CD4-positive, alpha-beta T cell treated with Interleukin-12 subunit alpha and Interleukin-12 subunit beta, for 1 hour (primary cell): ENCODE measurements at places on chromosomes 1 and 21.
A peak's percentile ranks its signal among the peaks of the same experiment; 100 is the strongest.

- no peak for DNase-seq
Measured at GRCh38 chr1:85461216-85461918, 3.6 kb downstream of the DDAH1 start.

DNA sequence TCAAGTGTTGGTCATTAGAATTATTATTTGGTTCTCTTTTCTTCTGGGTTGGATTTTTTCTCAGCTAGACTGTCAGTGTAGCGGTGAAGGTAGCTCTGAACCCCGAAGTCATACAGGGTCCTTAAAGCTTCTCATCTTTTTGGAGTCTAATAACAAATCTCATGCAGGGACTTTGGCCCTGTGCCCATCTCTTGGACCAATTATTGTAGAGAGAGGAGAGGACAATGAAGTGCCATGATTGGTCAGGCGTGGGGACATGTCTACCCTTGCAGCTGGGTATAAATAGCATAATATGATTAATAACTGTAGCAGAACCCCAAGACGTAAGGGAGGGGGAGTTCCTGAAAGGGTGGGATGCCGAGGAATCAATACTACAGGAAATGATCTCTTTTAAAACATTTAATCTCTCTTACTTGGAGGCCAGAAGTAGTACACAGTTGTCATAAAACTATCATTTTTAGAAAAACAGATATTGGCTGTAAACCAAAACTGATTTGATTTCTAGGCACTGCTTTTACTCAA is 8.8 kb downstream of the MAGI3 start:
- DNase-seq: no peak

DNA sequence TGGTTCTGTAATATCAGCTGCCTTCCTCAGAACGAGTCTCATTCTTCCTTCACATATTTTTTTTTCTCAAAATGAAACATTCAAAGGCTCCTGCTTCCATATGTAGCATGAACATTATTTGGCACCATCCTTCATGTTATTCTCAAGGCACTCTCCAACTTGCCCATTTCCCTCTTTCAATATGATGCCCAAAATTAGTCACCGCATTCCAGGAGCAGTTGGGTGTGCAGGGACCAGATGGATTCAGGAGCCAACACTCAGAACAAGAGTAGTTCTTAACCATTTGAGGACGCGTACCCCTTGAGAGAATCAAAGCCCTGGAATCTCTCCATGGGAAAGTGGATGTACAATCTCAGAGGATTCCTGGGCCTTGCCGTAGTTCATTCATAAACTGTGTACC is 50.3 kb downstream of the KCNK1 start:
- DNase-seq: no peak

DNA sequence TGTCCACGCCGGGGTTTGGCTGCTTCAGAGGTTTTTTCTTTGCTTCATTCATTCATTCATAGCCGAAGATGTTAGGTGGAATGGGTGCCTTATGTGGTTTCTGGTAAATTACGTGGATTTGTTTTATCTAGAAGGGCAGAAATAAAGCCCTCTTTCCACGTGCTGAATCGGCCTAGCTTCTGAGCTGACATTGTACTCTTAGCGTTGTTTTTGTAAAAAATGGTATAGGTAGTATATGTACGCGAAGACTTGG is 1.5 kb downstream of the GALNT2 start:
- no peak for DNase-seq

DNA sequence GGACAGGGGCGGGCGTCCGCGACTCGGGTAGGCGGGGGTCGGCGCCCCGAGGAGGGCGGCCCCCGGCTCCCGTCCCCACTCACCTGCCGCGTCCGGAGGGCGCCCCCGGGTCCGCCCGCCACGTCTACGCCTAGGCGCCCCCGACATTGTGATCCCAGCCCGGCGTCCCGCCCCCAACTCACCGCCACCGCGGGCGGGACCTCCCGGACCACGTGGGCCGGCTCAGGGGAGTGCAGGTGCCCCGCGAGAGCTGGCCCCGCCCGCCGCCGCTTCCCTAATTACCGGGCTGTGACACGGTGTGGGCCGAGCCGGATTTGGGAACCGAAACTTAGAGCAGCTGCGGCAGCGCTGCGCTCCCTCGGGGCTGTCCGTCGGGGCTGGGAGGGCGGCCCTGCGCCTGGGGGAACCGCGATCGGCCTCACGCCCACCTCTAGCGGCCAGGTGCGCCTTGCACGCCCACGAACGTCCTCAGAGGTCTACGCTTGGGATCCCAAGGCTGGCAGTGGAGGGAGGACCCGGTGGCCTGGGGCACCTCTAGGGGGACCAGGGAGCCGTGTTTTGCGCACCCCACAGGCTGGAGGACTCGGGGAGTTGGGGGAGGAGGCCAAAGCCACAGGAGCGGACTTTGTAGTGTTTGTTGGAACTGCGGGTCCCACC is 521 bp upstream of the NADK start:
- DNase-seq: peak; percentile 86

- DNase-seq: no peak
Measured at GRCh38 chr1:166129006-166129405, 37.8 kb downstream of the FAM78B start.

DNA sequence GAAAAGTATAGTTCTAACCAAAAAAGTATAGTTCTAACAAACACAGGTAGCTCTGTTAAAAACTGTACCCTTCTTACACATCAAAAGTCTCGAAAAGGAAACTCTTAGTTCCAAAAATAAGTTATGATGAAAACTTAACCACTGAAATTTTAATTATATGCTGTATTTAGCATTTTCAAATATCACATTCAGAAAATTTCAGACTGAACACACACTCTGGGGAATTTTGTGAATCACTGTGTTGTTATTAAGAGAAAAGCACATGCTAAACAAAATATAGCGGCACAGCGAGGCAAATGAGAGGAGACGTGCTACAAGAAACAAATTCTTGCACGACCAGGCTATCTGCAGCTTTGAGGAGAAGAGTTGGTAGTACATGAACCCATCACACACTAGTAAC is 30.4 kb downstream of the VAV3 start:
- DNase-seq: no peak

GRCh38 chr1:46197560-46197963 is 672 bp downstream of the POMGNT1 start:
- no peak for DNase-seq

GRCh38 chr21:46608672-46609111 is 3.8 kb upstream of the S100B start:
- no peak for DNase-seq

GRCh38 chr1:8956461-8957349 is 11.0 kb downstream of the CA6 start:
- no peak for DNase-seq

DNA sequence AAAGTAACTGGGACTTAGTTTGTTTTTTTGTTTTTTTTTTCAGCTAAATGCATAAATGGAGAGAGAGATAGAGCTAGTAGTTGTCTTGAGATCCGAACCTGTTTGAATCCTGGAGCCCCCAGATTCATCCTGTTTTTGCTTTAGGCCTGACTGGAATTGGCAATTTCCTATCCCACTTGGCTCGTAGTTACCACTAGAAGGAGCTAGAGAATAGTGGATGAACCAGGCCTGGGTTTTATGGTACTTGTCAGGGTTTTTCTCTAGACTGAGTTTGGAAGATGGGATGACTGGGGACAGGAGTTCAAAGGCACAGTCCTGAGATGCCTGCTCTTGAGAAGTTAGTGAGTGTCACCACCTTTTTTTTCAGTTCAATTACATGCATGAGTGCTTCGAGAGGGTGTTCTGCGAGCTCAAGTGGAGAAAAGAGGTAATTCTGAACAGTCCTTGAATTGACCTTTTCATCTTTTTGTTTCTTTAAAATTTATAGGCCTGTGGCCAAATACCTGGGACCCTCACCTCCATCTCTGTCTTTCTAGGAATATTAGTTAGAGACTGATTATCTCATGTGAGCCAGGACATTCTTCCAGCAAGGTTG is 23.4 kb downstream of the CELF3 start:
- DNase-seq: no peak

DNA sequence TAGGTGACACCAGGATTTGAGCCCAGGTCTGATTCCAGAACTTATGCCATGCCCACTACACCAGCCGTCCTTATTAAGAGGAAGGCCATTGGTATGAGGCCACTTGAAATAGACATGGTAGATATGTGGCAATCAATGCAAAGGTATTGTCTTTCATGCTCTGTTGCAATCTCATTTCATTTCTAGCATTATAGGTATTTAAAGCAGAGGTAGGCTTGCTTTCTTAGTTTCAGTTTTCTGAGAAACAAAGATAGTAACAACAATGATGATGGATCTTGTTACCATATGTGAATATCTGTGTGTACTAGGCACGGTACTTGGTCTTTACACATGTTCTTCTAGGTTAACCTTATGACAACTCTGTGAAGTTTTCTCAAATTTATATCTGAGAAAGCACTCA is 113.1 kb downstream of the FGGY start:
- DNase-seq: no peak

- no peak for DNase-seq
Measured at GRCh38 chr21:28882345-28882744, 110.3 kb downstream of the LTN1 start.

DNA sequence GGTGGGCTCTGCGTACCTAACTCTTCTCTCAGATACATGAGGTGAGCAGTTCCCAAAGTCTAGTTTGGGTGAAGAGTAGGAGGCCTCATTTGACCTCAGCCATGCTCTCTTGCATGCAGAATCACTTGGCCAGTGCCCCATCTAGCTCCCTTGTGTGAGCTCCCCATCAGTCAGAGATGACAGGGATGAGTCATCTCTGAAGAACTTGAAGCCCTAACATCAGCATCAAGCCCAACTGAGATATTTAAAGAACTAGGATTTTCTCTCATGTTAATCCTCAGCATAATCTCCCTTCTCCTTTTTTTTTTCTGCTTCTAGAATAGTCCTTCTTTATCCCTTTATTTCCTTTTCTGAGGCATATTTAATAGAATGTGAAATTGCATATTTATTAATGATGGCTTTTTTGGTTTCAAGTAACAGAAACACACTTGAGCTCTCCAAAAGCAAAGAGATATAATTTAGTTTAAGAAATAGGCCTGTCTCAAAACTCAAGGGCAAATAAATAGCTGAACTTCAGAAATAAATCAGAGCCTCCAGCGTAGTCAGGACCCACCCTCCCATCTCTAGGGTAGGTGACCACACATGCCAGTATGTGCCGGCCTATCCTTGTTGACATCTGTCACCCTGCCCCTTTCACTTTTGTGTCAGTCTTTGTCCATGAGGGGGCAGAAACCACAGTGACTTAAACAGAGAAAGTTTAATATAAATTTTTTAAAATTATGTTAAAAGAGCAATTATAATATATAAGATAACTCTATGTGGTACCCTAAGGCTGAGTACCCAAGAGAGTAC is 112.3 kb downstream of the TSEN15 start:
- DNase-seq: no peak

DNA sequence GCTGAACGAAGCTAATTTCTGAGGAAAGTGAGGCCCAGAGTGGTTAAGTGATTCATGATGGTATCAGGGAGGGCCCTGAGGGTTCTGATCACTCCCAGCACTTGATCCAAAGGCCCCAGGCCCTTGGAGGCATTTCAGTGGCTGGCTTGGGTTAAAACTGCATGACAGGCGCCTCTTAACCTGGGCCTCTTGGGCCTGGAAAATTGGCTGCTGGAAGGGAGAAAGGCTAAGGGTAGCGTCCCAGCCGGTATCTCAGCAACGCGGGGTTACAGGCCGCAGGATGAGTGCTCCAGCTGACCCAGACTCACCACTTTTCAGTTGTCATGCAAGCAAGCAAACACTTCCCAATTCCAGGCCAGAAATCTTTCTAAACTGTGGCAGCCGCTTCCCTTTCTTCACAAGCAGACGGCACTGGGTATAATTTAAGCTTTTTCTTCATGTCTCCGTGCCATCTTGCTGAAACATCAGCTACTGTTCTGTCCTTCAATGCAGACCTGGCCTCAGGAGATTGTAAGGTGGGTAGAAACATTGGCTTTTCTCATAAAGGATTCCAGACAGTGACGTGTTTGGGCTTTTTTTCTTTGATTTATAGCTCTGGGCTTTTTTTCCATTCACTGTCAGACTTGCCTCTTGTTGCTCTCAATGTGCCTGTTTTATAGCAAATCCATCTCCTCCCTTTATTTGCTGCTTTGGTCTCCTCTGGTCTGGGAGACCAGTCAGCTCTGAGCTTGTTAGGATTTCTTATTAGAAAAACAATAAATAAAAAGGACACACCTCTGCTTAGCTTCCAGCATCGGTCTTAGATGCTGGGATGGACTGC is 229.1 kb downstream of the KCNJ6 start:
- no peak for DNase-seq

- no peak for DNase-seq
Measured at GRCh38 chr1:232868793-232869491, 63.7 kb downstream of the MAP10 start.

- no peak for DNase-seq
Measured at GRCh38 chr1:210340311-210340710, 11.6 kb downstream of the HHAT start.

DNA sequence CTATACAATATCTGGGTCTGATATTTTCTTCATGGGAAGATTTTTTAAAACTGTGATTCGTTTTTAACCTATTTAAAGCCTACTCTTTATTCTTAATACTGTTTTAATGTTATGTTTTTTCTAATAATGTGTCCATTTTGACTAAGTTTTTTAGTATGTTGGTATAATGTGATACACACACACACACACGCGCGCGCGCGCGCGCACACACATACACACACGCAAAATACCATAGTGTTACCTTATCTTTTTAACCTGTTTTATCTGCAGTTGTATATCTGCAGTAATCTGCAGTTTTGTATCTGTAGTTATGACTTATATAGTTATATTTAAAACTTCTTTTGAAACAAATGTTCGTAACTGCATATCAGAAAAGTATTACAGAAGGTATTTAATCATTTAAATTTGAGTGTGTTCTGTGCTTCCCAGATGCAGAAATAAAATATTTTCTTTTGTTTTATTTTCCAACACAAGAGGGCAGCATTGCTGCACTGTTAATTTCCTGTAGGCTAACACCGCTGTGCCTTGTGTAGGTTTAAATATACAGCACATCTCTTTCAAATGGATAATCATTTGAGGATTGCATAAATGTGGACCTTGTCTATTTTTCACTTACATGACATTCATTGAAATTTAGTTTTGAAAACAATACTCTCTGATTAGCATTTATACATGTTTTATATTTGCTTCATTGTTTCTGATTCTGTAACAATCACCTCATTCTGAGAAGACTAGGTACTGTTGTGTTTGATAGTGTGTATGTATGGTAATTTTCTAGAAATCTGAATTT is 166.1 kb downstream of the PDE4B start:
- DNase-seq: peak; percentile 69

GRCh38 chr21:33655588-33656221 is 13.4 kb downstream of the ITSN1 start:
- no peak for DNase-seq

GRCh38 chr1:107467811-107468210 is 327.0 kb downstream of the NTNG1 start:
- no peak for DNase-seq

- no peak for DNase-seq
Measured at GRCh38 chr1:176957603-176958002, 206.9 kb downstream of the ASTN1 start.

- DNase-seq: no peak
Measured at GRCh38 chr1:63103682-63104081, 218.7 kb upstream of the FOXD3 start.

GRCh38 chr21:35571910-35572309 is 488.4 kb downstream of the SETD4 start:
- DNase-seq: no peak

- DNase-seq: no peak
Measured at GRCh38 chr1:248825136-248825535, 579 bp downstream of the SH3BP5L start.
